ENCODE measurements at places on chromosomes 4 and X.
A peak's percentile ranks its signal among the peaks of the same experiment; 100 is the strongest.

- DNase-seq = no peak
These were observed 25.2 kb upstream of the ATXN3L start for GRCh38 chrX:13345037-13345436.

DNA sequence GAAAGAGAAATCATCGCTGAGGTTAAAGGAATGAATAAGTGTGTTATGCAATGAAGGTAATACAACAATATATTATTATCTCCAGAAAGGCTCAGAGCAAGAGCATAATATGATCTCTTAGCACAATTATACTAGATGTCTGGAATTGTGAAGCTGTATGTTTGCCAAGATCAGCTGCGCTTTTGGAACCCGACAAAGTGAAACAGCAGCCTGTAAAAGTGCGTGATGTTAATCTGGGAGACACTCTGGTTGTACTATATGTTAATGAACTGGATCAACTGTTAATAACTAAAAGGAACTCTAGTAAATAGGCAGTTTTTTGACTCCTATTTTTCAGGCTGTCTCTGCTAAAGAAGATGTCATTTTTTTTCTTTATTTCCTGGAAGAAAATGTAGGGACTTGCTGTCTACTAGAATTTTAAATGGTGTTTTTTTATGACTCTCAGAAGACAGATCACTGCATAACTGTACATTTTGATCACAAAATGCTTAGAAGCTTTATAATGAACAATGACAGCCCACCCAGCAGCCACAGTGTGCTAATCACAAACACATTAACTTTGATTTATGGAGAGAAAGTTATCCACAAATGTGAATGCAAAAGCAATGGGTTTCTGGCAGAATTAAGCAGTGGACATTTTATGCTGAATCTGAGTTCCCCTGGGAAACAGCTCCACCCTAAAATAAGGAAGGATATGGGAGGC, 50.2 kb downstream of the UGT2B28 start:
- no peak for DNase-seq

- no peak for DNase-seq
These were observed 33.5 kb upstream of the CYBB start for GRCh38 chrX:37746218-37746941.

DNA sequence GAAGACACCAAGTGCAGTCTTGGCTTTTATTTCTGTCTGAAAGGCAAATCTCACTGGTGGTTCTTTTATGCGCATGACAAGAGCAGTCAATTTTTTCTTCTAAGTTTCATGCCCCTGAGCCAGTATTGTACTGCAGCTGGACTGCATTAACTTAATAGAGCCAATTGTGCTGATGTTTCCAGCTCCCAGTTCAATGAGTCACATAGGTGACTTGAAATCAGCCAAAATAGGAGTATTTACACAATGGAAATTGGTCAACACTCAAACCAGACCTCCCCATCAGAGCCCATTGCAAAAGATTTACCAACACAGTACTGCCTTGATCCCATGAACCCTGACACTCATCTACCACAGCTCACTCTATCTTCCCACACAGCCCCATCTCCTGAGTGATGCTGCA, 100.3 kb upstream of the GUCY1A1 start:
- DNase-seq = no peak

DNA sequence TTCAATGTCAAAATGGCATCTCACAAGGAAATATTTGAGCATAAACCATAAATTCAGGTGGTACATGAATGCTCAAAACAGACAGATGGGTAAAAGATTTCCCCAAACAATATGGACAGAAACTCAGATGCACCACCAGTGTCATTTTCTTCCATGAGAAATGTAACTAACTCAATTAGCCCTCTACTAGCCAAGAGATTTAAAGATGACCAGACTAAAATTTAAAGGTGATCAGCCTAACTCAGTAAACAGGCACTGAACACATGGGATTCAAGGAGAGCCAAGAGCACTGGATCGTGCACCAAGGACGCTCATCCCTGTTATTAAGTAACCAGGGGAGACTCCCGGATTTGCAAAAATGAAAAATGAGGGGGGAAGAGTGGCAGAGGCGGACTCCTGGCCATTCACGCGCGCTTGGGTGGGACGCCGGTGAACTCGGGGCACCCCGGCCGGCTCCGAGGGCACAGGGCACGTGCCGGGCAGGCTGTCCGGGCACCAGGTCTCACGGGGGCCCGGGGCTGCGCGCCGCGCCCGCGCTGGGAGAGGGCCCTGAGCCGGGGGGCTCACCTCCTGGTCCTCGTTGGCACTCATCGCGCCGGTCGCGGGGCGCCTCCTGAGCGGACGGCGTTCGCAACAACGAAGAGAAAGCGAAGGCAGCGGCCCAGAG, 490 bp downstream of the RWDD4 start:
- DNase-seq = no peak

DNA sequence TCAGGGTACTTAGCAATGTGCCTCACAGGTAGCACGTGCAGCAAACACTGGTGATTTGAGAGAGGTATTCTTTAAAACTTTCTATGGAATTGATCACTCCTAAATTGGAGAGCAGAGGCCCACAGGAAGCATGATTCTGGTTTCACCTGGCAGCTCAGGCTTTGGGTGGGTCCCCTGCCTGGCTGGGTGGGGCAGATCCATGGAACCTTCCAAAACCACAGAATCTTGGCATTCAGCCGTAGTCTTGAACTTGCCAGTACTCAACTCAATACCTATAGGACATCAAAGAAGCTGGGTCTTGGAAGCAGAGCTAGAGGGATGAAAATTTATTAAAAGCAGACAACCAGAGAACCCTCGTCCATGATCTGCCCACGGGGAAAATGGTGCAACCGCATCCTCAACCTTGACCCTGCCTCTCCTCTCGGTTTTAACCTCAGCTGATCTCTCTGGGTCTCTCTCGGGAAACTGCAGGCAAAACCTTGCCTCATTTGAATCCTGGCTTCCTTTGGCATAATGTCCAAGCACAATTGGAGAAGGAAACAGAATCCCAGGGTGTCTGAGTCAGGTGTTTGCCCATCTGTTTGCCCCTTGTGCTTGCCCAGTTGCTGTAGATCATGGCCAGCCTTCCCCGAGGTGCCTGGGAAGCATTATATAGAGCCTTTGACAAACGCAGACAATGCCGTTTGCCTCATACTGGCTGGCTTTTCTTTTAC, 22.9 kb downstream of the OTOP1 start:
- no peak for DNase-seq

- DNase-seq = no peak
These were observed 46.8 kb downstream of the UGT2A3 start for GRCh38 chr4:68904786-68905185.

DNA sequence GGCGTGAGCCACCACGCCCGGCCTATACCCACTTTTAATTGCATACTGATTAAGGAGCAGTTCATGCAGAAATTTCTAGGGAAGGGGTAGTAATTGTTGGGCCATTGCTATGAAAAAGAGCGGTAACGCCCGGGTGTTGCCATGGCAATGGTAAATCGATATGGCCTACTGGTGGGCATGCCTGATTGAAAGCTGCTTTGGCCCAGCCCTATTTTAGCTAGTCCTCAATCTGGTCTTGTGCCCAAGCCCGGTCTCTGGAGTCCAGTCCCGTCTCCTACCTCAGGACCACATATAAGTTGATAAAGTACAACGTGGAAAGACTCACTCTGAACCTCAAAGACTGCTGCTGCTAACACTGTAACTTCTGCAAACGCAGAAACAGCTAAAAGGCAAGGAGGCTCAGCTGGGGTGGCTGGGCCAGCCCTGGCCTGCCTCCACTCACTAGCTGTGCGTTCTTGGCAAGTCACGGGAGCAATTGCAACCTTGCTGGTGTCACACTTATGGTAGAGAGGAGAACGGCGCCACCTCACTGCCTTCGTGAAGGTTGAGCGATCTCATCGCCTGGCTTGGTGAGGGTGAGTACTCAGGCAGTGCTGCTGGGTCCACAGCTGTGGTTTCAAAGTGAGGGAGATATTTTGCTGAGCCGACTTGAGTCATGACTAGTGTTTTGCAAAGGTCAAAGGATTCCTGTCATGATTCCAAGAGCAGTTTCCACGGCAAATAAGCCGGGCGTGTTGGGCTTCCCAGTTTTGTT, 57.0 kb upstream of the GRPEL1 start:
- DNase-seq = no peak

- DNase-seq = no peak
These were observed 11.0 kb downstream of the ODAPH start for GRCh38 chr4:75566911-75567310.

GRCh38 chr4:80216100-80216761, 18.9 kb downstream of the PRDM8 start:
- no peak for DNase-seq

DNA sequence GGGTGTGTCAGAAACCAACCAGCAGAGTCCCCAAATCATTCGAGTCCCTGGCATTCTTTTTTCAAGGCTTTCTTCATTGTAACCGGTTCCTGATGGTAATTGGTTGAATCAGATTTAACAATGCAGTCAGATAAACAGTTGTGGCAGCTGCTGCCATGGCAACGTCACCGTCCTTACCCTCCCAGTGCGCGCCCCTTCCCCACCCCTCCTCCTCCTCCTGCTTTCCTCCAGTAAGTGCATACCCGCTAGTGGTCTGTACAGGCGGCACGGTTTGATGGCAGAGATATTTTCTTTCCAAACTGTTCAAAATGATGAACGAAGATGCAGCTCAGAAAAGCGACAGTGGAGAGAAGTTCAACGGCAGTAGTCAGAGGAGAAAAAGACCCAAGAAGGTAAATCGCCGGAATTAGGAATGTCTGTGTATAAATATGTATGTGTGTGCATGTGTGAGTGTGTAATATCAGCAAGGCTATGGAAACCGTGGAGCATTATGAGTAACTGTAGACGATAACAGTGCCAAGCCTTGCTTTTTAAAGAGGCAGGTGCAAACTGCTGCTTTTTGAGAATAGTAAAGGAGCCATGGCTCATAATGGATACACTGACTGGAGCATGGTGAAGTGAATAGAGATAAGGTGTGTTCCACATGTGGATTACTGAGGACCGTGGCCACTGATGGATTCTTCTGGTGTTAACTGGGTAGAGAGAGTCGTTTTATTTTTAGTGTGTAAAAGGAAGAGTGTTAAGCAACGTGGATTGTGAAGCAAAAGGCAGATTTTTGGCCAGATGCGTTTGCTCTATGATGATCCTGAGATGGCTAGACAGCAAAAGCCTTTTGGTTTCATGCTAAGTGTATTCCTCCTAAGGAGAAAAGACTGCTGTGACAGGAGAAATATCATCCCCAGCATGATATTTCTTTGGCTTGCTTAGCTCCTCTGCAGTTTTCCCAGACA, at the start of gene ANK2:
TSS of gene ANK2 (plus strand) at position 233 of the 950 bp plus-strand sequence. CDS start at position 309, 76 bp downstream.
- DNase-seq = peak; percentile 33

DNA sequence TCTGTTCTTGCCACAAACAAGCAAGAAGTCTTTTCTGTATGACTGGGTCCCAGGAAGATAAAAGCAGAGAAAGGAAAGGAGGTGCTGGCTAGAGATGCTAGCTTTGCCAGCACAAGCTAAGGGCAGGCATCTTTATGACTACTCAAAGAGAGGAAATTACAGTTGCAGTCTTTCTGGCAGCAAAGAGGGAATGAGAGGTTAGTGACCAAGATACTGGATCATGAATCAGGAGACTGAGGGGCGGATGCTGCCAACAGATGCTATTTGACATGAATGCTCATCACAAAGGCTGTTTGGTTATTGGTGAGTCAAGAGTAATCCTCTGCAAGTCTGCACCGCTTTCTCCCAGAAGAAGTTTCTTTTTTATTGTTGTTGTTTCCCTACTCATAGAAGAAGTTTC, 5.5 kb upstream of the XIAP start:
- no peak for DNase-seq

GRCh38 chrX:22430701-22431100, 158.0 kb downstream of the CBLL2 start:
- DNase-seq = no peak

DNA sequence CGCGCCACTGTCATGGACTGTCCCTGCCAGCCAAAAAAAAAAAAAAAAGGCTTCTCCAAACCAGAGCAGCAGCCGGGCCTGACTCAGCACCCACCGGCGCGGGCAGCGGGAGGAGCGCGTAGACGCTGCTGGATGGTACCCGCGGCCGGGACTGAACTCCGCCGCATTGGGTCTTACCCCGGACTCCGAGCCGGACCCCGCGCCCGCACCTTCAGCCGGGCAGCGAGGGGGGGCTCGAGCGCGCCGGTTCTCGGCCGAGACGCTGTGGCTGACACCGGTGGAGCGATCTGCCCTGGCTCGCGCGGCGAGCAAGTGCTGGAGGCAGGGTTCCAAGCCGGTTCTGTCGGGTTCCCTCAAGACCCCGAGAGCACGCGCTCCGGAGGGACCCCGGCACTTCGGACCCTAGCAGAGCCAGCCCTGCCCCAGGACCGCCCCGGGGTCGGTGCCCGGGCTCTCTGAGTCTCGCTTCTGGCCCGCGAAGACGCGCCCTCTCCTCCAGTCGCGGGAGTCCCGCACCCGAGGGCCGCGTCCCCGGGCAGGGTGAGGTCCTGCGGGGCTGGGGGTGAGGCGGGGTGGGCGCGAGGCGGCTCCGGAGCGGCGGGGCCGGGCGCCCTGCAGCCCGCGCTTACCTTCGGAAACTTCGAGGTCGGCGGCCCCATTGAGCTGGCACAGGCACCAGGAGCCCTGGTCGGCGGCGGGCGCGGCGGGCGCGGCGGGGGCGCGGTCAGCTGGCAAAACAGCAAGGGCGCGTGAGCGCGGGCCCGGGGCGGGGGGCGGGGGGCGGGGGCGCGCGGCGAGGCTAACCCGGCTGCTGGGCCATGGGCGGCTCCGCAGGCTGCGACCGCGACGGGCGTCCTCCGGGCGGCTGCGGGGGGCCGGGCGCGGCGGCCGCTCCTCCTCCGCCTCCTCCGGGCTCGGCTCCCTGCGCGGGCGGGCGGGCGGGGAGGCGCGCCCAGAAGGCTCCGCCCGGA, 11.8 kb upstream of the MAN2B2 start:
- DNase-seq = no peak

- DNase-seq = no peak
These were observed 448.6 kb downstream of the PCDH18 start for GRCh38 chr4:137083571-137084135.

- DNase-seq = no peak
These were observed 47.6 kb downstream of the THOC2 start for GRCh38 chrX:123685232-123685631.

- no peak for DNase-seq
These were observed 5.4 kb upstream of the NAA15 start for GRCh38 chr4:139295942-139296299.

DNA sequence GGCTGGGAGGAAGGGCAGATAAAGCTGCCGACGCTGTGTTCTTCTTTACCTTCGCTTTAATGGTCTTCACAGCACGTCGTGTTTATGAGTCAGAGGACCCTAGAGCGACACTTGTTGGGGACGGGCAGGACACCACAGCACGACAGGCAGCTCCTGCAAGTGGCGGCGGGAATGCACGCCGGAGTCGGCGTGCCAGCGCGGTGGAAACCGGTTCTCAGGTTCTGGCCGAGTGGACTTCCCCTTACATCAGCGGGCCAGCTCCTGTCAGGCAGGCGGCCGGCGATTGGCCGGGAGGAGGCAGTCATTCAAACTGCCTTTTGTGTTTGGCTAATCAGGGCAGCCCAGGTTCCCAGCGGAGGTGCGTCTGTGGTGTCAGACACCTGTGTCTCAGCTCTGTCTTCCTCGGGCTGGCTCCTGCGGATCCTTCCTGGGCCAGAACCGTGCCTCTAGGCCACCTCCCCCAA, 150.9 kb downstream of the SHROOM3 start:
- DNase-seq = peak; percentile 58

- DNase-seq = no peak
These were observed 67.3 kb upstream of the VBP1 start for GRCh38 chrX:155148724-155149537.

Measured in right renal pelvis (tissue), 4 donors.